ENCODE measurements at places on chromosomes 3 and 15.

GRCh38 chr15:63572749-63573464 lies 24.3 kb upstream of the FBXL22 start:
- no peak for DNase-seq

GRCh38 chr15:71476823-71477222 lies 333.5 kb upstream of the NR2E3 start:
- DNase-seq = no peak

- DNase-seq = no peak
Observed at GRCh38 chr15:72011302-72011942, 106.5 kb downstream of the MYO9A start.

- DNase-seq = peak; percentile 37
Observed at GRCh38 chr15:51223771-51224229, 114.6 kb downstream of the CYP19A1 start.

DNA sequence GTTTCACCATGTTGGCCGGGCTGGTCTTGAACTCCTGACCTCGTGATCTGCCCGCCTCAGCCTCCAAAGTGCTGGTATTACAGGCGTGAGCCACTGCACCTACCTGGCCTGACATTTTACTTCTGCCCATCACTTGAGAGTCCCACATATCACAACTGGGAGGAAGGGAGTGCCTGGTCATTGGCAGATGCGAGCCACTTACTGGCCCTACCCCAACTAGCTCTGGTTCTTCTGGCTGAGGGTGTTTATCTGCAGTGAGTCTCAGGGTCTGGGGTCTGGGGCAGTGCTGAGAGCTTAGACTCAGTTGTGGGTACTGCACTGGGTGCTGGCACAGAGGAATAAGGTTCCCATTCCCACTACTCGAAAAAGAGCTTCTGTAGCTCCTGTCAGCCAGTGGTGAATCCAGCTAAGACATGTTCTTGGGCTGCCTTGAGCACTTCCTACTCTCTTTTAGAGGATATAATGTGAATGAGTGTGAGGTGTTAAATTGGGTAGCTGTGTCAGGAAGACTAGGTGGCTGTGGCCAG lies 30.2 kb downstream of the DAG1 start:
- DNase-seq = no peak

- no peak for DNase-seq
Observed at GRCh38 chr3:104279617-104280016, 1087.1 kb upstream of the ALCAM start.

GRCh38 chr3:123090728-123091531 lies 24.1 kb downstream of the PDIA5 start:
- no peak for DNase-seq

DNA sequence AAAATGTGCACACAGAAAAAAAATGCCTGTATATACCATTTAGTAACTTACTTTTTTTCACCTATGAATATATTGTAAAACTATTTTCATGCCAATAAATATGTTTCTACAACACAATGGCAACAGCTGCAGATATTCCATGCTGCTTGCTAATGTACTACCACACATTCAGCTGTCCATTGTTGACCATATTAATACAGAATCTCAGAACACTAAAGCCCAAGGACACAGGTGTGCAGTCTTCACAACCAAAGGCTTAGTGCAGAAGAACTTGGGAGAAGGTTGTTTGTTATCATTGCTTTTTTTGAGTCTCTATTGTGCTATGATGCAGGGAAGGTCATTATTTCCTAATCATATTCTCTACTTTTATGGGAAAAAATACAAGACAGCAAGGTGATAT lies 79.6 kb downstream of the DIPK2A start:
- no peak for DNase-seq

- DNase-seq = no peak
Observed at GRCh38 chr3:34793057-34793456, 846.3 kb upstream of the ARPP21 start.

- DNase-seq = peak; percentile 94
Observed at GRCh38 chr15:92831655-92832328, 68.3 kb upstream of the CHD2 start.

- DNase-seq = no peak
Observed at GRCh38 chr3:68919000-68919399, 13.3 kb downstream of the TAFA4 start.

DNA sequence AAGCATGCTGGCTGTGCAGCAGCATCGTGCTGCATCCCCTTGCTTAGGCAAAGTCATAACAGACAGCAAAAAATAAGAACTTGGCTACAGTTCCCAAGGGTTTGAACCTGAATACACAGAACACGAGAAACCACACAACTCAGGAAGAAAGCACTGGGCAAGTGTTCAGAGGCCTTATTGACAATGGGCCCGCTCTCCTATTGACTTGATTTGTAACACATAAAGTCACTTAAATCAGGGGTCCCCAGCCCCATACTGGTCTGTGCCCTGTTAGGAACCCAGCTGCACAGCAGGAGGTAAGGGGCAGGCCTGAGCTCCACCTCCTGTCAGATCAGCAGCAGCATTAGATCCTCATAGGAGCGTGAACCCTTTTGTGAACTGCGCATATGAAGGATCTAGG lies 145.1 kb downstream of the LSAMP start:
- DNase-seq = no peak

- DNase-seq = no peak
Observed at GRCh38 chr15:62857411-62857853, 185.1 kb upstream of the TPM1 start.

GRCh38 chr3:117145677-117146076 lies 436.1 kb downstream of the TUSC7 start:
- DNase-seq = no peak

GRCh38 chr3:37640636-37641375 lies 220.9 kb upstream of the CTDSPL start:
- no peak for DNase-seq

GRCh38 chr15:52109559-52110451 lies 2.8 kb downstream of the BCL2L10 start:
- no peak for DNase-seq

DNA sequence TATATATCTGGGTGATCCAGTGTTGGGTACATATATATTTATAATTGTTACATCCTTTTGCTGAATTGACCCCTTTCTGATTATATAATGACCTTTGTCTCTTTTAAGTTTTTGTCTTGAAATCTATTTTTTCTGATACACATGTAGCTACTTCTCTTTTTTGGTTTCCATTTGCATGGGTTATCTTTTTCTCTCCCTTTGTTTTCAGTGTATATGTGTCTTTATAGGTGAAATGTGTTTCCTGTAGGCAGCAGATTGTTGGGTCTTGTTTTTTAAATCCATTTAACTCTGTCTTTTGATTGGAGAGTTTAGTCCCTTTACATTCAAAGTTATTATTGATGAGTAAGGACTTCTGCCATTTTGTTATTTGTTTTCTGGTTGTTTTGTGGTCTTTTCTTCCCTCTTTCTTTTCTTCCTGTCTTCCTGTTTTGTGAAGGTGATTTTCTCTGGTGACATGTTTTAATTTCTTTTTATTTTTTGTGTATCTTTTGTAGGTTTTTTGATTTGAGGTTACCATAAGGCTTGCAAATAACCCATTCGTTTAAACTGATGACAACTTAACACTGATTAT lies 56.8 kb downstream of the STARD9 start:
- DNase-seq = no peak

- peak; percentile 6 for DNase-seq
Observed at GRCh38 chr3:36501616-36502015, 121.3 kb downstream of the STAC start.

DNA sequence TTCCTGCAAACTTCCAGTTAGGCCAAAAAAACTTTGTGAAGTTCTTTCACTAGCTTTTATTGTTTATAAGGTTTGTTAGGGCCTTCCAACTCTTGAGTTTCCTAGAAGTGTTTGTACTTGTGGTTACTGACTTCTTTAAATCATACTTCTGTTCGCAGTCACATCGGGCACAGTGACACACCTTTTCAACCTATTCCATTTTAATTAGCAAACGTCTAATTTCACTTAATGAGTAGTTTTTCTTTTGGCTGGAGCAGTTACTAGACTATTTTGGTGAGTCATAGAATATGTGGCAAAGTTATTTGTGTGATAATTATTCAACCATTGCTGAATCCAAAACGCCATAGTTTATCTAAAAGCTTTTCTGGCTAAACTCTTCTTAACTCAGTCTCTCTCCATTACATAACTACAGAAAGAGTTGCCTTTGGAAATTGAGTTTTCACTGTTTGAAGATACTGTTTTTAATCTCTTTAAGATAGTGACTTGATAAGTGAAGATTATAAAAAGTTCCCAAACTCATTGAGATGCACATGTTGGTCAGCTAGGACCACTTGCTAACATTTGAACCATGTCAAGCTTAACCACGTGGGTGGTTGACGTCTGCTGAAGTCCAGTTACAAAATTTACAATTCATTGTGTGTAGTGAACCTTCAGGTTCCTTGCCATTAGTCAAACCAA lies 21.5 kb downstream of the CNOT10 start:
- DNase-seq = no peak

DNA sequence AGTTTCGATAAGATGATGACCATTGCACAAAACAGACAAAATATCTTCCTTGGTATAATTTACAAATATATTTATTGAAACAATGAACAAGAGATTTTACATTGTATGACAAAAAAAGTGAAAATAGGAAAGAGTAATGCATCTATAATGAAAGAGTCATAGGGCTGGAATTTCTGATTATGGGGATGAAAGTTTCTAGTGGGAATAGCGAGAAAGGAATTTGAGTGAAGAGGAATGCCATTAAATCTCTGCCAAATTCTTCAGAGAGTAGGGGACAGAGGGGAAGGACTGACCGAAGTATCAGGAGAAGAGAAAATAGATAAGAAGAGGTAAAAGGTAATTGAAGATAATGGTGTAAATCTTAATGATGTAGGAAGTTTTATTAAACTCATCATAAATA lies 125.4 kb downstream of the VGLL3 start:
- DNase-seq = no peak

GRCh38 chr15:98647026-98647773 lies 1.1 kb upstream of the IGF1R start:
- peak; percentile 71 for DNase-seq

GRCh38 chr15:25937796-25938195 lies 74.7 kb upstream of the ATP10A start:
- DNase-seq = no peak

DNA sequence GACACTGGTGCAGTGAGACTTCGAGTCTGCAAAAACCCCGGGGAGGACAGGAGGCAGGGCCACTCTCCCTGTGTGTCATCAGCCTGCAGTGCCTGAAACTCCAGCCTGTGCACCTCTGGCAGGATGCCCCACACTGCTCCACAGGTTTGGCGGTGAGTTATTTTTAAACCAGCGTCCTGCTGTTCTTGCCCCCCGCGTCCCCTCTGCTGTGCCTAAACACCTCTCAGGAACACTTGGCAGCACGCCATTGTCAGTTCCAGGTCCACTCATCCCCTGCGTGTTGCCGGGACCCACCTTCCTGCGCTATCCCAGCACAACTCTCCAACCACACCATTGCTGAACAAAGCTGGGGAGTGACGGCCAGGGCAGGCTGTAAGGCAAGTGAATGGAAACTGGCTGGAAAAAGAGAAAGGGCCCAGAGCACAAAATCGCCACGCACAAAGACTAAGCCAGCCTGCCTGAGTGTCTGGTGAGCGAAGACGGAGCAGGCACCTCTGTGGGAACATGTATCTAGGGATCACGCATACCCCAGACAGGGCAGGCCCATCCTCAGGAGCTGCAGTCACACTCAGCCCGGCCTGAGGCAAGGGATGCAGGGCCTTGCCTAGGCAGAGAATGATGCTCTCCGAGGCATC lies 3.1 kb upstream of the PLA2G4F start:
- no peak for DNase-seq

GRCh38 chr3:53748512-53749271 lies 97.5 kb downstream of the CHDH start:
- peak; percentile 55 for DNase-seq

GRCh38 chr3:114880078-114880477 lies 267.0 kb downstream of the ZBTB20 start:
- DNase-seq = no peak

DNA sequence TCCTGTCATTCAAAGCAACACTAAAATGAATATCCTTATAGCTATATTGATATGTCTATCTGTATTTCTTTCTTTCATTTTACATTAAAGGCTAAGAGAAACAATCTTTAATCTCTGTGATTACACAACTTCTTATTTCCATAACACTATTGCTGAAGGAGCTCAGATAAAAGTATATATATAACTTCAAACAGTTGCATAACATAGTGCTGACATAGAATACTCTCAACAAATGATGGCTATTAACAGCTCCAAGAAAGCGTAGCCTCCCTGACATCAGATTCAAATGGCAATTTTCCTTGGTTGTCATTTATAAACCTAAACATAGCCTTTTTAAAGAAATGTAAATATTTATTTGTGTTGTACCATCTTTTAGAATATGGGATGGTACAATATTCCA lies 116.6 kb upstream of the PTPRG start:
- DNase-seq = no peak

DNA sequence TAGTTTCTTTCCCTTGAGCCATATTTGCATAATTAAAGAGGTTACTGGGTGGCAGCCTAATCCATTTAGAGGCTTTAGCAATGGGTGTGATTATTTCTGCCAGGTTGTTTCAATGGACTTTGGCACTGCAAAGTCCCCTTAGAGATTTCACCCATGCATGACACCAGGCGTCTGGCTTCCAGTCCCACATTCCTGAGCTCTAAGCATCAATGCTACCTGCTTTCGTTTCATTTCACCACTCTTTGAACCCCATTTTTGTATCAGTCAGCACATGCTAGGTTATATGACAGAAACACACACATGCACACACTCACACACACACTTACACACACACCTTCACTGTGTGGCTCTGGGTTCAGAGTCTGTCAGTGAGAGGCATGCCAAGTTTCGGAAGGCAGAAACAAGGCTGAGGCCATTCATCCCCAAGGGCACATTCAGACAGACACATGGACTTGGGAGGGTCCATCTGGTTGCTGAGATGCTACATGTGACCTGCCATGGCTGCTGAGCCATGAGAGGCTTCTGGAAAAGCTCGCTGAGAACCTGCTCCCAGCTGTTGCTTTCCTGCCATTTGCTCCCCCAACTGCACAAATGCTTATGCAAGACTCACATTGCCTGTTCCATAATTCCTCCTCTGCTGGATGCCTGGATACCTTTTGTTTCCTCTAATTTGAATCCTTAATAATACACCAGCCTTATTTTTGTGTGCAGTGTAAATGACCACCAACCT lies 354.1 kb downstream of the GABRG3 start:
- DNase-seq = no peak
